ENCODE measurements at places on chromosomes 4 and X.

GRCh38 chrX:85136409-85136808 is 107.2 kb downstream of the SATL1 start:
- no peak for DNase-seq

- DNase-seq: peak; percentile 58
Observed at GRCh38 chrX:68693481-68694434, 46.3 kb downstream of the STARD8 start.

DNA sequence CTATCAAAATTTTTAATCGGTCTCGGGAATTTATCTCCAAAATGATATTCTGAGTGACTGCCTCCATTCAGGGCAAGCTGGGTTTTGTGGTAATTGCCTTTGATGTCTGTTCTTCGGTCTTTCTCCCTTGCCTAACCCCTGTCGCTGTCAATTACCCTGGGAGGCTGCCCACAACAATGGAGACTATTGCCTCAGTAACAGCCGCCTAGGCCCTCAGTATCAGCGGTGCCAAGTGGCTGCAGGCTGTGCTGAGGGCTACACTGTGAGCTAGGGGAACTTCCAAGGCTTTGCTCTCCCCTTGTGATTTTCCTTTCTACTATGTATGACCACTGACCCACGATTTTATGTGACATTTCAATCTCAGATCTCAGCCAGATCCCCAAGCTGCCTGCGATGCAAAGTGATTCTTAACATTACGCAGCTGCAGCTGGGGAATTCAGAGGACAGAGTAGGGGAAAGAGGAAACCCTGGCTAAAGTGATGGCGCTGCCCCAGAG is 36.3 kb upstream of the REST start:
- no peak for DNase-seq

GRCh38 chr4:26028793-26029567 is 115.0 kb downstream of the SMIM20 start:
- DNase-seq: peak; percentile 38

GRCh38 chr4:26308568-26308967 is 12.2 kb upstream of the RBPJ start:
- DNase-seq: no peak

DNA sequence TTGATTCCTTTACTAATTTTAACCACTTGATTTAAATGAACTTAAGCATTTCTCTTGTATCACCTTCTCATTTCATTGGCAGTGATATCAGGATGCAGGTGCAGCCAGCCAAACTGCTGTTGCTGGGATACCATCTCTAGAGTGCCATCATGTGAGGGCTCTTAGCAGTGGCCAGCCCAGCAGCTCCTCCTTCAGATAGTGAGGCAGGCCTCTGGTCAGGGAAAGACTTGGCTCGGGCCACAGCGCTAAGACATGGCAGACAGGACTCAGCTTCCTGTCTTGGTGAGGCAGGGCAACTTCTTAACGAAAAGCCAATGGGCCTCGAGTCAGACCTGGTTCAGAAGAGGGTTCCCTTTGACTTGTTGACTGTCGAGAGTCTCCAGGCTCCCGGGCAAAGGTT is 50.0 kb downstream of the NOP14 start:
- no peak for DNase-seq

DNA sequence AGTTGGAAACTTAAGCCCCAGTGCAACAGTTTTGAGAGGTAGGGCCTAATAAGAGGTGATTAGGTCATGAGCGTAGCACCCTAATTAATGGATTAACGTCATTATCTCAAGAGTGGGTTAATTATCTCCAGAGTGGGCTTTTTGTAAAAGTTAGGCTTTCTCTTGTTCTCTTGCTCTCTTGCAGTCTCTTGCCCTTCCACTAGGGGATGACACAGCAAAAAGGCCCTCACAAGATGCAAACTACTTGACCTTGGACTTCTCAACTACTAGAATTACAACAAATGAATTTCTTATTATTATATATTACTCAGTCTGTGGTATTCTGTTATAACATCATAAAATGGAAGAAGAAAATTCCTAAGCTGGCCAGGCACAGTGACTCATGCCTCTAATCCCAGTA is 22.1 kb upstream of the NDST3 start:
- no peak for DNase-seq

DNA sequence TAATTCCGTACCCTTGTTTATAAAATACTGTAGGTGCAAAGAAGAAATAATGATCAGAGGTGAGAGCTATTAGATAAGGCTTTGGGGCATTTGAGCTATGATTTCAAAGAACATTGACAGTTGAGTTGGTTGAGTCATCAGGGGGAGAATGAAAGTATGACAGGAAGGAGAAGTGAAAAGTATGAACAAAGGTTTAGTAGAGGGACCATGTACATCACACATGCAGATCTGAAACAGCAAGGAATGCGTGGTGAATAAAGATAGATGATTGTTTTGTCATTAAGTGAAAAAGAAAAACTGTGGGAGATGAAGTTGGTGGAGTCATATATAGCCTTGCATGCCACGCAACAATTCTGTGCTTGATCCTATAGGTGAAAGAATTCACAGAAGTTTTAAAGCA is 163.1 kb downstream of the ARAP2 start:
- DNase-seq: no peak

GRCh38 chr4:15253349-15253748 is 174.5 kb upstream of the C1QTNF7 start:
- no peak for DNase-seq

DNA sequence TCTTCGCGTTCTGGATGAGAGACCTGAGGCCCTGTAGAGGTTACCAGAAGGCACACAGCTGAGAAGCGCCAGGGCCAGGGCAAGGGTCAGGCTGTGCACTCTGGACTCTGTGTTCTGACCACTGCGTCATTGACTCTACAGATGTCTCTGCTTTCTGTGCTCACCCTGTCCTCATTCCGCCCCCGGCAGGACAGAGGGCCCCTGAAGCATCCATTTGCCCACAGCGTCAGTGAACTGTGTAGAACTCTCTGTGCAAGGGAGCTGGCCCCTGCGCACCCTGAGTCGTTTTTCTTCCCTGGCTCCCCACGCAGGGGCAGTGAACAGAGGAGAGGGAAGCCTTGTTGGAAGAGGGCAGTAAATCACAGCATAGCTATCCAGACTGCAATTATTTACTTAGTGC is 6.1 kb upstream of the WAS start:
- no peak for DNase-seq

DNA sequence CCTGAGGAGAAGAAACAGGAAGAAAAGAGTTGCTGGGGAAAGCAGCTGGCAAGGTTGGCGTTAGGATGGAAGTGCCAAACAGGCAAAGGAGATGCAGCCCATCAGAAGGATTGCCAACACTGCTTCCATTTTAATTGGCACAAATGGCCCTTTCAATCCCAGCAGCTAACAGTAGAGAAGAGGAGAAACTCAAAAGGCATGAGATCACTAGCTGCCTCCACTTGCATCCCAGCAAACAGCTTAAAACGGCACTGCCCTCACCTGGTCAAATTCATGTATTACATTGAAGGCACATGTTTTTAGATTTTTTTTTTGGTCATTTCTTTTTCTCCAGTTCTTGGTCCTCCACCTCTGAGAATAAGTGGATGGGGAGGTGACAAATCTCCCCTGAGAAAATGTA is 14.9 kb upstream of the LOC101059915 start:
- DNase-seq: peak; percentile 24

- no peak for DNase-seq
Observed at GRCh38 chr4:42718336-42718735, 61.4 kb upstream of the ATP8A1 start.

DNA sequence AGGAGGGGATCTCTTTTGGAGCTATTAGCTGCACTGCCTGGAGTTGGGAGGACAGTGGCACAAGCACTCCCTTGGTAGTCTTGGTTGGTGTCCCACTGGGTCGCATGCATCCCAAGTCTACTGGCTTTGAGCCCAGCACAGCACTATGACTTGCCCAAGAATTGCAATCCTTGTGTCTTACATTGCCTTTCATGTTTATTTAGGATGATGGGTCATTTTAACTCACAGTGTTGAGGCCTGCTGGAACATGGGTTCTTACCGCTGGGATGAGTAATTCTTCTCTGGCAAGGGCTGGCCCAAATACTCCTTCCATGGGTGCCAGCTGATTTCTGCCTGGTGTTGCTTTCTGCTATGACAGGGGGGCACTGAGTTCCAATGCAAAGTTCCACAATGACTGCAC is 185.5 kb downstream of the TEX13C start:
- no peak for DNase-seq

Measured in CD4-positive, alpha-beta T cell treated with Interferon gamma for 1 hour (primary cell).